Activated T-helper 17 cell treated with anti-CD3 and anti-CD28 coated beads, Interleukin-2, amount 50 U/mL, for 72 hours (primary cell): ENCODE measurements at places on chromosomes 5 and 9.
A peak's percentile ranks its signal among the peaks of the same experiment; 100 is the strongest.

GRCh38 chr5:173163219-173163618 is 18.9 kb downstream of the BNIP1 start:
- no peak for ATAC-seq

GRCh38 chr5:68478301-68479095 is 262.9 kb downstream of the PIK3R1 start:
- ATAC-seq = no peak

DNA sequence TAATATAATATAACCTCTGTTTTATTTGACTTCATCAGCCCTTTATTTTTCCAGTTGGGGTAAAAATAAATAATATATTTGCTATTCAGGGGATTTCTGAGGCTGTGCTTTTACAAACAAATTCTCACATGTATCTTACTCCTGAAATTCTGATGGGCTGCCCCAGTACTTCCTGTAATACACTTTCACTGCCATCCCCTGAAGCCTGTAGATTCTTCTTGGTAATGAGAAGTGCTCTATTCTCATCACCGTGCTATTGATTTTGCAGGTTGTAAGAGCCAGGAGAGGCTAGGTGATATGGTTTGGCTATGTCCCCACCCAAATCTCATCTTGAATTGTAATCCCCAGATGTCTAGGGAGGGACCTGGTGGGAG is 91.9 kb upstream of the CEP78 start:
- no peak for ATAC-seq

DNA sequence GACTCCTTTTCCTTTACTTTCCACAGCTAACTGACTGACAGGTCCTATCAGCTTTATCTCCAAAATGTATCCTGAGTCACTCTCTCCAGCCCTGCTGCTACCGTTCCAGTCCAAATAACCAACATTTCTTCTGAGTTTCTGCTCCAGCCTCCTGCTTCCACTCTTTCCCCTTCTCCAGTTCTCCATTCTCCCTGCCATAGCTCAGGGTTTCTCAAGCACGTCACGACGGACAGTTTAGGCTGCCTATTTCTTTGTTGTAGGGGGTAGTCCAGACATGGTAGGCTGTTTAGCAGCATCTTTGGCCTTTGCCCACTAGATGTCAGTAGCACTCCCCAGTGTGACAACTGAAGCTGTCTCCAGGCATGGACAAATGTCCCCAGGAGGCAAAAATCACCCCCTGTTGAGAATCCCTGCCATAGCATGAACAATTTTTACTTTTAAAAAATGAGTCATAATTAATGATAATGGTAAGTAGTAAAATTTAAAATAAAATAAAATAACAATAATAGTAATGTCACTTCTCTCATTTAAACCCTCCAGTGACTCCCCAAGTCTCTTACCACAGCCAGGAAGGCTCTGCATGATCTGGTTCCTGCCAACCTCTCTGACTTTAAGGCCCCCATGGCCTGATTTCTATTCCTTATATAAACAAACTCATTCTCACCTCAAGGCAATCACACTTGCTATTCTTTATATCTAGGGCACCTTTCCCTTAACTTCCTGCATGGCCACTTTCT is 105.4 kb upstream of the FER start:
- peak; percentile 87 for ATAC-seq

- no peak for ATAC-seq
These were observed 59.4 kb upstream of the SARDH start for GRCh38 chr9:133797406-133798105.

- ATAC-seq = peak; percentile 68
These were observed at the start of gene GOLGA2 for GRCh38 chr9:128275198-128276007. Gene GOLGA2 (minus strand): TSS chr9:128276007. CDS start chr9:128275976, 31 bp downstream.

- ATAC-seq = no peak
These were observed 12.4 kb upstream of the CYFIP2 start for GRCh38 chr5:157253547-157253946.

DNA sequence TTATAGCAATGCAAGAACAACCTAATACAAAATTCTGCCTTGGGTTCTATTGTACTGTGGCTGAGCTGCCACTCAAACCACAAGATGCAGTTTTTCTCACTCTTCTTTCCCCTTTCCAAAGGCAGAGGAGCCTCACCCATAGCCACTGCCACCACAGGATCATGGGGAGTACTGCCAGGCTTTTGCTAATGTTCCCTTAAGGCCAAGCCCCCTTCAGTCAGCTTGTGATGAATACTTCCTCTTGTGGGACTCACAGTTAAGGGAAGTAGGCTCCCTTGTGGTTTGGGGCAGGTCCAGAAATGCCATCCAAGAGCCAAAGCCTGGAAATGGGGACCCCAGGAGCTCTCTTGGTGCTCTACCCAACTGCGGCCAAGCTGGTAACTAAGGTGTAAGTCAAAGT is 258.7 kb downstream of the SPATA31D1 start:
- no peak for ATAC-seq

- no peak for ATAC-seq
These were observed 47.8 kb upstream of the IRX4 start for GRCh38 chr5:1930501-1930879.

GRCh38 chr9:113313261-113313660 is 10.1 kb upstream of the RNF183 start:
- no peak for ATAC-seq

GRCh38 chr9:22208846-22209585 is 199.9 kb upstream of the CDKN2B start:
- ATAC-seq = peak; percentile 93

- no peak for ATAC-seq
These were observed 5.8 kb downstream of the FAM219A start for GRCh38 chr9:34452568-34452967.
